ENCODE measurements at places on chromosomes 2 and 18.

DNA sequence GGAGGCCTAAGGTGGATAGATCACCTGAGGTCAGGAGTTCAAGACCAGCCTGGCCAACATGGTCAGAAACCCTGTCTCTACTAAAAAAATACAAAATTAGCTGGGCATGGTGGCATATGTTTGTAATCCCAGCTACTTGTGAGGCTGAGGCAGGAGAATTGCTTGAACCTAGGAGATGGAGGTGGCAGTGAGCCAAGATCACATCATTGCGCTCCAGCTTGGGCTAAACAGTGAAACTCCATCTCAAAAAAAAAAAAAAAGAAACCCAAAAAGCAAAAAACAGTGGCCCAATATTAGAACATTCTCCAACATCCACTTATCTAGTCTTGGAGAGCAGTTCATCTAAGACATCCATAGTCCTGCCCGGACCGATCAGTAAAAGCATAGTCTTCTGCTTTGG, 260.4 kb downstream of the MREG start:
- H3K36me3 ChIP-seq: no peaks in the 10 kb centered on the region
- DNase-seq: no peak
- no peak overlapping the region for H3K27ac ChIP-seq
- H3K4me3 ChIP-seq: no peak overlapping the region
- peaks cover 4% of the 10 kb centered on the region for H3K27me3 ChIP-seq
- H3K4me1 ChIP-seq: peaks cover 54% of the 10 kb centered on the region

DNA sequence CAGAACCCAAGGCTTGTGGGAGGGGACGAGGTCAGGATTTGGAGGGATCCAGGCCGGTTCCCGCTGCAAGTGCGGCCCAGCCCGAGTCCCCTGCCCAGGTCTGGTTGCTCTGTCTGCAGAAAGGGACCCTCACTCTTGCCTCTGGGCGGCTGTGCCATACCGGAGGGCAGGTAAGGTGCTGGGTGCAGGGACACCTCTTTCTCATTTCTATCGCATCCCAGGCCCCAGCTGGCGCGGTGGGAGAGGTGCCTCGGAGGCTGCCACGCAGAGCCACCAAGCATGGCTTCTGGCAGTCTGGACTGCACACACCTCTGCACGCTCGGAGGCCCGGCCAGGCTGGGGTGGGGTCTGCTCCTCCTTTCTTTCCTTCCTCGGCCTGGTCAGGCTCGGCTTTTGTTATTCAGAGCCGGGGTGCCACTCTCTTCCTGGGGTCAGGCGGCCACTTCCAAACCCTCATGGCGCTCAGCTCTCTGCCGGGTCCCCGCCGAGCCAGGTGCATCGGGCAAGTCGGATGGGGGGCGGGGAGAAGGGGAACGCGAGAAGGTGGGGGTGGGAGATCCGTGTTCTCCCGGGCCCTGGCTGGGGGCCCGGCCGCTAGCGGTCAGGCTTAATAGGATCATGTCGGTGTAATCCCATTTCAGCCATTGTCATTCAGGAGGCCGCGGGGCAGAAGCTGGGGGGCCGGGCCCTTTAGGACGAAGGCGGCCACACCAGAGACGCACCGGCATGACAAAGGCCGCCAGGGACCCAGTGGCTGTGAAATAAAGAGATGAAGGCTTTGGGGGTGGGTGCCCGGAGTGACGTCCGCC, 9.0 kb downstream of the GBX2 start:
- H3K27me3 ChIP-seq: peaks cover 69% of the 10 kb centered on the region
- no peak overlapping the region for H3K27ac ChIP-seq
- no peak for DNase-seq
- no peak overlapping the region for H3K4me3 ChIP-seq

- peaks cover 63% of the 10 kb centered on the region for H3K4me1 ChIP-seq
- peaks cover 31% of the 10 kb centered on the region for H3K27me3 ChIP-seq
- DNase-seq: no peak
Measured at GRCh38 chr18:50159654-50160046, 35.3 kb downstream of the MYO5B start.

DNA sequence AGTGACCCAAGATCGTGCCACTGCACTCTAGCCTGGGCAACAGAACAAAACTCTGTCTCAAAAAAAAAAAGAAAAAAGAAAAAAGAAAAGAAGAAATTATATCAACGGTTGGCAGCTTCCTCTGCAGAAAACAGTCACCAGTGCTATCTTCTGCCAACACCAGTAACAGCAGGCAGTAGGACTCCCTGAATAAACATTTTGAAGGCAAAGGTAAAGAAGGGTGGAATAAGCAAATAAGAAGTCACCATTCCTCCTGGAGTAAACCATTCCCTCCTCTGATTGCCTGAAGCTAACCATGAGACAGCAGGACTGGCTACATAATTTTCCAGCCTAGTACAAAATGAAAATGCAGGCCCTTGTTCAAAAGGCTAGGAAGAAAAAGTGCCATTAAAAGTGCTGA, 9.0 kb upstream of the RNF103 start:
- no peak overlapping the region for H3K4me3 ChIP-seq
- no peaks in the 10 kb centered on the region for H3K4me1 ChIP-seq
- no peaks in the 10 kb centered on the region for H3K36me3 ChIP-seq
- peaks cover 9% of the 10 kb centered on the region for H3K27me3 ChIP-seq
- no peak for DNase-seq
- H3K27ac ChIP-seq: no peak overlapping the region

DNA sequence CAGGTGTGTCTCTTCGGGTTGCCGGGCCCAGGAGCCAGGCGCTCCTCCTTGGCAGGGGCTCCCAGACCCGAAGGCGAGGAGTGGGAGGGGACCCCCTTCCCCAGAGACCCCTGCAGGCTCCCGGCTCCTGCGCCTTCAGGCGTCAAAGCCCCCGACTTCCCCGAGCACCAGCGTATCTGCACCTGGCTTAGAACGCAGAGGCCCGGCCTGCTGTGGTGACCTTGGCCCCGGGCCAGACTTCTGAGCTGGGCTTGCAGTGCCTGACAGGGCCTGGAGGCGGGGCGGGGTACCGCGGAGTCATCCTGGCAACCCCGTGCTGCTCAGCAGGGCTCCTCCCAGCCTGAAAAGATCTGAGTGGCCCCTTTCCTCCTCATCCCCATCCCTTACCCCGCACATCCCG, 27.0 kb downstream of the SKA1 start:
- peak overlapping the region; percentile 97 for H3K27ac ChIP-seq
- H3K4me1 ChIP-seq: peaks cover 100% of the 10 kb centered on the region
- DNase-seq: peak; percentile 75

DNA sequence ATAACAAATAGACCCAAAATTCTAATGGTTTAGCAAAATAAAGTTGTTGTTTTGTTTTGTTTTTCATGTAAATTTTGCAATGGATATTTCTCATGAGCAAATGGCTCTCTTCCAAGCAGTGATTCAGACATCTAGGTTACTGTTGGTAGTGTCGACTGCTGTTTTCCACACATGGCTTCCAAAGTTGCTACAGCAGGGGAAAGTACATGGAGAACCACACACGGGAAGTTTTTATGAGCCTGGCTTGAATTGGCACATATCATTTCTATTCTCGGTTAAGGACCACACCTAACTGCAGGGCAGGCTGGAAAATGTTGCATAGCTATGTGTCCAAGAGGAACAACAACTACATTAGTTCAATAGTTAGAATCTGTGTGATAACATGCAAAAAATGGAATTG, 262.1 kb downstream of the GALNT13 start:
- no peak overlapping the region for H3K27ac ChIP-seq
- no peaks in the 10 kb centered on the region for H3K36me3 ChIP-seq
- no peak for DNase-seq
- no peaks in the 10 kb centered on the region for H3K4me1 ChIP-seq
- no peaks in the 10 kb centered on the region for H3K27me3 ChIP-seq

- DNase-seq: peak; percentile 98
- peak within 1 kb of the TSS; percentile 98 for H3K27ac ChIP-seq
- H3K4me1 ChIP-seq: peaks cover 24% of the 10 kb centered on the region
- peaks cover 17% of the 10 kb centered on the region for H3K27me3 ChIP-seq
- H3K4me3 ChIP-seq: peak within 1 kb of the TSS; percentile 96
Measured at GRCh38 chr2:99141110-99142108, at the start of gene C2orf15. TSS of gene C2orf15 (plus strand) at chr2:99141707. CDS start at chr2:99150559, 8,852 bp downstream.
